ENCODE measurements at places on chromosomes 4 and X.

GRCh38 chrX:154855256-154855655 is 20.8 kb upstream of the SMIM9 start:
- no peak for DNase-seq

GRCh38 chr4:17846266-17846665 is 35.5 kb downstream of the NCAPG start:
- DNase-seq: no peak

GRCh38 chr4:148575577-148575976 is 133.4 kb upstream of the NR3C2 start:
- no peak for DNase-seq

DNA sequence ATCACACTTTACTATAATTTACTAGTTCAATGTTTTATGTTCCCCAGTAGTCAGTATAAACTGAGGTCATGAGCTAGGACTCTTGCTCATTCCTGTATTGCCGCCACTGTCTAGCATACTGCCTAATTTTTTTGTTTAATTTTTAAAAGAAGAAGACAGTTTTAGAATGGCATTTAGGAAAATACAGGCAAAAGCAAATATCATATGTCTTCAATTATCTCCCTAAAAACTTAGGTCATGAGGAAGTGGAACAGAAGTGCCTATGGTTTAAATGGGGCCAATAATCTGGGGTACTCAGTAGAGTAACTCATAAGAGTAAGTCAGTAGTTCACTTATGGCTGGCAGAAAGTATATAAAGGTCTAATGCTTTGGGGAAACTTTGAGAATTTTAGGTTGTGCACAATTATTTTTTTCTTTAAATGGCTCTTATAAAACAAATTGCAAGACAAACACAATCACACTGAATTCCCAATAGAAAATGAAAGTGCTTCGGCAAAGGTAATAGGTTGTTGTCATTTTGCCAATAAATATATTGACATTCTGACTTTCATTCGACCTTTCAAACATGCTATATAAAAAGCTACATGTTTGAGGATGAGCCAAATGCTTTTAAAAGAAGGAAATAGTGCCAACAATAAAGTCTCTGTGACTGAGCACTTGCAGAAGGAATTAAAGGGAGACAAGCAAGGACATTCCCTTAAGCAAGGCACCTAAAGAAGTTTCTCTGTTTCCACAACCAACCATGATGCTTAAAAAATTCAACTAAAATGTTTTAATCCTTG is 390.1 kb downstream of the PDGFC start:
- no peak for DNase-seq

- DNase-seq: no peak
Measured at GRCh38 chr4:77045490-77045889, 30.3 kb downstream of the CCNI start.

GRCh38 chr4:87527431-87528220 is 1.6 kb downstream of the SPARCL1 start:
- no peak for DNase-seq

- peak; percentile 73 for DNase-seq
Measured at GRCh38 chrX:155070975-155071693, at the start of the genes BRCC3, CMC4 and MTCP1. Gene BRCC3 (plus strand): TSS chrX:155071508. CDS start chrX:155071528, 20 bp downstream. Gene CMC4 (minus strand): TSS chrX:155071136. CDS start chrX:155064023, 7,113 bp downstream. Gene MTCP1 (minus strand): TSS chrX:155071136. CDS start chrX:155066010, 5,126 bp downstream.

DNA sequence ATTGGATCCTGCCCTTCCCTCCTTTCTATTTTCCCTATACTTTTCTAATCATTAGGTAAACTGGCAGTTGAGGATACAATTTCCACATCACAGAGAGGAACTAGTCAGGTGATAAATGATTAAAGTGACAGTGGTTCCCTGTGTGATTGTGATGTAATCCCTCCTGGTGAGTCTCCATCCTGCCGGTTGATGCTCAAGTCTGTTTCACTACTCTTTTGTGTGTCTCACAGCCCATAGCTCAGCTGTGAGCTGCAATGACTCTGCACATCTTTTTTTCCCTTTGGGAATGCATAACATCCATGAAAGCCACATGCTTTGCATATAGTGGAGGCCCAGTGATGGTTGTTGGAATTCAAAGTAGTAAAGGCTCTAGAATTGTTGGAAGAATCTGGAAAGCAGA is 60.4 kb downstream of the CCNI start:
- peak; percentile 1 for DNase-seq

GRCh38 chr4:120070196-120070595 is 3.5 kb upstream of the MAD2L1 start:
- peak; percentile 29 for DNase-seq

DNA sequence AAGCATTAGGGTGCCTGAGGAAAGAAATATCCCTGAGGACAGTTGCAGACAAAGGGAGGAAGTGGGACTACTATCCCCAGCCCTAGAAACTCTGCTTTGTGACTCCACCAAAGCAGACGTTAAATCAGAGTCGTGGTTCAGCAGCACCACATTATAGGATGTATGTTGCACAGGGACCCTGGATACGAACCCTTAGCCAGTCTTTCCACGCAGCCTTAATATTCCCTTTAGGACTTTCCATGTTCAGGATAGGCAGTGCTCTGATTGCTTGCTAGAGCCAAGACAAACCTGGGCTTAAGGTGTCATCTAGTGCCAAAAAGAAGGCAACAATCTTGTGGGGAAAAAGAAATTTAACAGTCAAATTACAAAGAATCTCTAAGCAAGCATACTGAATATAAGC is 62.6 kb downstream of the MAD2L1 start:
- DNase-seq: no peak

- peak; percentile 55 for DNase-seq
Measured at GRCh38 chr4:52560844-52561280, 98.2 kb downstream of the USP46 start.

DNA sequence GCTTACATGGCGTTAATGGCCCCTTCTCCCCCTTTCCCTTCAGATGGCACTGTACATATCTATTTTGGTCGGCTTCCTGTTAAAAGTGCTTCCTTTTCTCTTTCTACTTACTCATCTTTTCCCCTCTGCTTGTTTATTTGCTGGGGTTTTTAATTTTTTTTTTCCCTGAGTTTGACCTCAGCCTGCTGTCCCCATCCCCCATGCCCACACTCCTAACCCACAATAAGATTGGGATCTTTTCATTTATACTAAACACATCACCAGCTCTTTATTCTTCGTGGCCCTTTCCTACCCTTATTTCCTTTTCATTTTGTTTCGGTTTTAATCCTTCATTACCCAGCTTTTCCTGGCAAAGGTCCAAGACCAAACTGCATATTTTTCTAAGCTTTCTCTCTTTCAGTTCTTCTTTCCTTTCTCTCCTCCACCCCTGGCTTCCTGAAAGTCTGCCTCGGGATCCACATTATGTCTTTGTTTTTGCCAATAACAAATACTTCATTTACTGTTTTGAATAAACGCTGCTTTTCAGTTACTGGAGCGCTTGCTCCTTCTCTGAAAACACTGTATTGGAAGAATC is 152.0 kb upstream of the USP9X start:
- DNase-seq: peak; percentile 38

GRCh38 chr4:188976644-188977115 is 837.4 kb downstream of the TRIML1 start:
- peak; percentile 5 for DNase-seq

DNA sequence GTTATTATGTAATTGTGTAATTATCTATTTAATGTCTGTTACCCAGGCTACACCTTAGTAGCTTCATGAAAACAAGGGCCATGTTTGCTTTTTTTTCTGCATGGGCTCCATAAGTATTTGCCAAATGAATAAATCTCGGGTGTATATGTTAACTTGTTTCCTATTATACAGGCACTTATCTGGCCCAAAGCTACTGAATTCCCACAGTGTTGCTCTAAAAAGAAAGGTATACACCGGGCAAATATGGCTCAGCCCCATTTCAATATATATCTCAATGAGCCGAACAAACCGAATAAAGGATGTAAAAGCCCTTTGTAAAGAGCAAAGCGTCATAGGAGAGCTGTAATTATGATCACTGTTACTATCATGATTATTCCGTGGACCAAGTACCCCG is 767 bp downstream of the PAQR3 start:
- no peak for DNase-seq

- DNase-seq: peak; percentile 14
Measured at GRCh38 chrX:2463973-2464676, 36.7 kb downstream of the DHRSX start.

- no peak for DNase-seq
Measured at GRCh38 chr4:2390784-2391421, 27.5 kb downstream of the ZFYVE28 start.

DNA sequence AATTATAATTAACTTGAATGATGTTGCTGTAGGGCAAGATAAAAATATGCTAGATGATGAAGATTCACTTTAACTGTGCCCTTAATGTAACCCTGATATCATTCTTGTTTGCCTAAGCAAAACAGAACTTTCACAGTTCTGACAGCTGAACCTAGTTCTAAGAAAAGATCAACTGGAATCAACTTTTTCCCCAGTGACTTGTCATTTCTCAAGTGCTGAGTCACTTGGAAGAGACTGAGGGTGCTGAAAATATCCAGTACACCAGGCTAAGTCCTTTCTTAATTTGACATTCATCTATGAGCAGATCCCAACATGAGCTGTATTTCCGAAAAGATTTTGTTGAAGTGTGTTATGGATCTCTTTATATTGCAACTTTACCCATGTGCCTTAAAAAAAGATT is 140.4 kb downstream of the MID1IP1 start:
- DNase-seq: peak; percentile 28

GRCh38 chr4:53919535-53919934 is 144.9 kb downstream of the CHIC2 start:
- no peak for DNase-seq

DNA sequence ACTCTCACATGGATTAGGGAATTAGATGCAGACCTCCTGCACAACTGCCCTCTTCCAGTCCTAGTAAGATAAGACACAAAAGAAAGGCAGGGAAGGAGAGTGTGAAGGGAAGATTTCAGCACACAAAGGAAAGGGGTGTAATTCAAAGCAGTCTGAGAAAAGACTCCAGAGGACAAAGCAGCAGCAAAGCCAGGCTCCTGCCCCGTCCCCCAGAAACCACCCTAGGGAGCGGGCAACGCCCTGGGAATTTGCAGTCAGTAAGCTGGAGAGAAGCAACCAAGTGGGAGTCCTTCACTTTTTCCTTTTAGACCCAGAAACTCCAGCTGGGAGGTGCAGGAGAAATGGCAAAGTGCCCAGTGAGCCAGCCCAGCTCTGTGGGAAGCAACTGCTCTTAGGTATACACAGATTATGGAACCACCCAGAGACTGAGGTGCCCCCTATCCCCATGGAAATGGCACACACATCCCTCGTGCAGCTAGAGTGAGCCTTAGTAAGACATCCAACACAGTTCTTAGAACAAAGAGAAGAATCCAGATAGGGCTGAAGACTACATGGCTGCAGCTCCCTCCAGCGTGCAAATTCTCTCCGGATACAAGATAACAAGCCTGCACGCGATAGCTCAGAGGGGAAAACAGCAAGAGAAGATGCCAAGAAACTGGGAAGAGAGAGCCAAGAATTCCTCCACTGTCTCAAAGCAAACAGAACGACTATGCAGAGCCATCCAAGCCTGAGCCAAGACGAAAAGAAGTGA is 26.5 kb upstream of the IRAK1 start:
- DNase-seq: no peak

DNA sequence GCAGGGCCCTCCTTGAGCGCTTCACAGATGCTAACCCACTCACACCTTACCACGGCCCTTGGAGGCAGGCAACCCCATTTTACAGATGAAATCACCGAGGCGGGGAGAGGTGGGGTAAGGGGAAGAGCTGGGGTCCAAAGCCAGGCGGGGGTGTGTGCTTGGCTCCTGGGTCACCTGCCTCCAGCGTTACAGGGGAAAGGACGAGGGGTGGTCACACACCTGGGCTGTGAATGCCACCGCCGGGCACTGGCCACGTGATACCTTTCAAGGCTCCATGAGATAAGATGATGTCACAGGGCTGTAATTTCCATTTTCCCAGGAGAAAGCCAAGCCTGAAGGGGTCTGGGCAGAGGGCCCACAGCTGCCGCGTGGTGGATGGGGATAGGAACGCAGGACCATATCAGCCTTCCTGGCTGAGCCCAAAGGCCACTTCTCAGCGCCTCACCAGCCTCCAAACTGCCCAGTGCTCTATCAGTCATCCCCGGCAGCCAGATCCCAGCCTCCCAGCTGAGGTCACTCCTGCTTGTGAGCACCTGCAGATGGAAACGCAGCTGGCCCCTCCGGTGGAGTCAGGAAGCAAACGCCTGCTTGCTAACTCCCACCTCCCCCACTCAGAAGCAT is 62.4 kb upstream of the CRMP1 start:
- no peak for DNase-seq

Data from HCEC 1CT (cell line).